Left lung (tissue), 14 donors: ENCODE measurements at places on chromosomes 1 and 21.
A peak's percentile ranks its signal among the peaks of the same experiment; 100 is the strongest.

GRCh38 chr21:37072274-37072987 is 440 bp downstream of the PIGP start:
- no peak for DNase-seq

GRCh38 chr1:87682565-87682964 is 353.9 kb downstream of the LMO4 start:
- DNase-seq: no peak

- DNase-seq: no peak
Observed at GRCh38 chr21:38354746-38355145, 98.0 kb downstream of the KCNJ15 start.

- DNase-seq: no peak
Observed at GRCh38 chr1:31888291-31888690, 49.9 kb downstream of the PTP4A2 start.

DNA sequence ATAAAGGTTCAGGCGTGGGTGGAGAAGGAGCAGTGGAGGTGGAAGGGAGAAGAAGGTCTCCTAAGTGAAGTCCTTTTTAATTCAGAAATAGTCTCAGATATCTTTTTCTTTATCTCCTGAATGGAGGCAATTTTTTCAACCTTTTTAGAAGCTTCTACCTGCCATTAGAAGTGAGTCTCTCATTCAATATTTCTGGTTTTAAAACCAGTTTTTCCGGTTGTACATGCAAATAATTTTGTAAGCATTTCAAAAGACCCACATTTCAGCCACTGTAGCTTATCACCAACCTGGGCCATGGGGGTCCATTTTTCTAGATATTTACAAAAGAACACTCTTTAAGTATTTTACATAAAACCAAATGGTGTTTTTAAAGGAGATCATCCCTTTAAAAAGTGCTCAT is 1280.2 kb downstream of the NCAM2 start:
- peak; percentile 11 for DNase-seq

- DNase-seq: no peak
Observed at GRCh38 chr21:14589855-14590563, 43.9 kb upstream of the SAMSN1 start.

- DNase-seq: no peak
Observed at GRCh38 chr1:15207031-15207828, 39.8 kb upstream of the FHAD1 start.

GRCh38 chr1:45822644-45823043 is 19.2 kb downstream of the MAST2 start:
- no peak for DNase-seq

DNA sequence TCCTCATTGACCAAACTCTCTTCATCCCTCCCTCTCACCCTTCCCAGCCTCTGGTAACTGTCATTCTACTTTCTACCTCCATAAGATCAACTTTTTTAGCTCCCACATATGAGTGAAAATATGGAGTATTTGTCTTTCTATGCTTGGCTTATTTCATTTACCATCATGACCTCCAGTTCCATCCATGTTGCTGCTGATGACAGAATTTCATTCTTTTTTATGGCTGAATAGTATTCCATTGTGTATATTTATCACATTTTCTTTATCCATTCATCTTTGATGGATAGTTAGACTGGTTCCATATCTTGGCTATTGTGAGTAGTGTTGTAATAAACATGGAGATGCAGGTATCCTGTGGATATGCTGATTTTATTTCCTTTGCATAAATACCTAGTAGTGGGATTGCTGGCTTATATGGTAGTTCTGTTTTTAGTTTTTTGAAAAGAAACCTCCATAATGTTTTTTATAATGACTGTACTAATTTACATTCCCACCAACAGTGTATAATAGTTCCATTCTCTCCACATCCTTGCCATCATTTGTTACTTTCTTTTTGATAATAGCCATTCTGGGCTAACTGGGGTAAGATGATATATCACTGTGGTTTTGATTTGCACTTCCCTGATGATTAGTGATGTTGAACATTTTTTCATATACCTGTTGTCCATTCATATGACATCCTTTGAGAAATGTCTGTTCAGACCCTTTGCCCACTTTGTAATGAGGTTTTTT is 35.7 kb downstream of the IARS2 start:
- DNase-seq: no peak

DNA sequence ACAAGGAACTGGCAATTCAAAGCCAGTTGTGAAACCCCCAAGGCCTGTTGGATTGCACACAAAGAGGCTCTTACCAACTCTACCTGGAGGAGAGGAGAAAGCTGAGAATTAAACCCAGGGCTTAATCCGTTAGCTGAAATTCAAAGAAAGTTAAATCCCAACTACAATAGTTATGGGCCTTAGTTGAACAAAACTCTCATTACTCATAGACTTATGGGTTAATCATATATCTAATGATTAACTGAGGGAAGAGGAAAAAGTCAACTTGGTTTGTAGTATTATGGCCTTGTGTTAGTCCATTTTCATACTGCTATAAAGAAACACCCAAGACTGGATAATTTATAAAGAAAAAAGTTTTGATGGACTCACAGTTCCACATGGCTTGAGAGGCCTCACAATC is 838.2 kb upstream of the ADGRL2 start:
- DNase-seq: no peak

DNA sequence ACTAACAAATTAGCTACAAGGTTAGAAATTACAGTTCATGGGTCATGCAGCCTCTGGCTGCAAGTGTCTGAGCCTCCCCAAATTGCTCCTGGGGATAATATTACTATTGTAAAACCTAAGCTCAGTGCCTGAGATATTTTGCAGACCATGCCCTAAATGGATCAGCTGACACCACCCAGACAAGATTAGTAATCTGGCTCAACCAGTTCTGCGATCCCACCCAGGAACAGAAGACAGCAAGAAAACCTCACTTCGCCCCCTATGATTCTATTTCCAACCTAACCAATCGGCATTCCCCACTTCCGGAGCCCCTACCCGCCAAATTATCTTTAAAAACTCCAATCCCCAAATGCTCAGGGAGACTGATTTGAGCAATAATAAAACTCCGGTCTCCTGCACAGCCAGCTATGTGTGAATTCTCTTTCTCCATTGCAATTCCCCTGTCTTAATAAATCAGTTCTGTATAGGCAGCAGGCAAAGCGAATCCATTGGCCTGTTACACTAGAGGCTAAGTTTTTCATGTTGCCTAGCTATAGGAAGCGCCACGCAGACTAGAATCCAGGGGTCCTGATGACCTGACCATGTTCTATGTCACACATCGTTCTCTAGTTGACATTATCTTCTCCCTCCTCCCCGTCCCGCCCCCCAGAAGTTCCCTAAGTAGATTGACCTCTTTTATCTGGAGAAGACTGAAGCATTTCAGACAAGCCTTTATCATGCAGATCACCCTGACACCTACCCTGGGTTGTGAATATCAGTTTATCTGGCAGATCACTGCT is 22.4 kb upstream of the ZFYVE9 start:
- DNase-seq: no peak

DNA sequence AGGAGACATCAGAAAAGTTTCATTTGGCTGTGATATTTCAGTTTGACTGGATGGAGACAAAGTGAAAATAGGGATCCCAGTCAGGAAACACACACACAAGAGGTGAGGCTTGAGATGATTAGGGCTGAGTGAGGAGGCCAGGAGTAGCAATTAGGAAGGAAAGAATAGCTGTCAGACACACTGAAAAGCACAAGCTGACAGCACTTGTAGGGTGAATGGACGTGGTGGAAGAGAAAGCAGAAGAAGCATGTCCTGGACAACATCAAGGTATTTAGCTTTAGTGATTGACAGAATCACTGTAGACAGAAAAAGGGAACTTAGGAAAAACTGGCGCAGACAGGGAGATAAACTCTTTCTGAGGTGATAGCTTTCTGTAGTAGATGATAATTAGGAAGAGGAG is 347.7 kb downstream of the TGFB2 start:
- DNase-seq: no peak

GRCh38 chr1:61640531-61641530 is 84.1 kb downstream of the TM2D1 start:
- no peak for DNase-seq

GRCh38 chr1:160800142-160800541 is 4.2 kb downstream of the LY9 start:
- DNase-seq: no peak

GRCh38 chr1:8251635-8252034 is 66.3 kb upstream of the SLC45A1 start:
- DNase-seq: peak; percentile 74

DNA sequence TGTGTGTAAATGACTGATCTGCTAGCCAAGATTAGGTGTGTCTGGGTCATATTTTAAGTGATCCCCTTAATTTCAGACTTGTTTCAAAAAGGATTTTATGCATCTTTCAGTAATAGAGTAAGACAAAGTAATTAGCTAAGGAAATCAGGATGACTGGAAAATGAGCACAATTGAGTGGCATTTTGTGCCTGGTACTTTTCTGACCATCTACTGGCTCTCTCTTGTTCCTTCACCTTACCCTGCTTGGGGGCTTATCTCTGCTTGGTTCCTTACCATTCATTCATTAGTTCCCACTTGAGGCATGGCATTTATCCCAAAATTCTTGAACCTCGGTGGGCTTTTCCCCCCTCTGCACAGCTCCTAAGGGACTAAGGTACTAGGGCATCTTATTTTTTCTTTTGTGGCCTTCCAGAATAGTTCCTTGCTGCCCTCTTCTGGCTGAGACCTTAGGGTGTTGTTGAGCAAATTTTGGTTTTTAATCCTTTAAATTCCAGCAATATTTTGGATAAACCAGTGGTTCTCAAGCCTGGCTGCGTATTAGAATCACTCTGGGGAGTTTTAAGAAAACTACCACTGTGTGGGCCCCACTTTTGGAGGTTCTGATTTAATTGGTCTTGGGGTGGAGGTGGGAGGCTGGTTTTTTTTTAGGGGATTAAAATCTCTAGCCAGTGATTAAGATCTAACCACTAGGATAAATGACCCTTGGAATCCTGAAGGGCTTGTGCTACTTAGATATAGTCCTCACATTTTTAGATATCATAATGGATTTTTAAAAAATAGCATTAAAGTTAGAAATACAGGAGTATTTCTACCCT is 50.8 kb downstream of the HS2ST1 start:
- DNase-seq: no peak

- no peak for DNase-seq
Observed at GRCh38 chr1:25566730-25567341, 23.4 kb downstream of the LDLRAP1 start.

GRCh38 chr21:37763298-37763697 is 153.0 kb downstream of the KCNJ6 start:
- DNase-seq: no peak

GRCh38 chr1:4699376-4700301 is 45.2 kb downstream of the AJAP1 start:
- no peak for DNase-seq

DNA sequence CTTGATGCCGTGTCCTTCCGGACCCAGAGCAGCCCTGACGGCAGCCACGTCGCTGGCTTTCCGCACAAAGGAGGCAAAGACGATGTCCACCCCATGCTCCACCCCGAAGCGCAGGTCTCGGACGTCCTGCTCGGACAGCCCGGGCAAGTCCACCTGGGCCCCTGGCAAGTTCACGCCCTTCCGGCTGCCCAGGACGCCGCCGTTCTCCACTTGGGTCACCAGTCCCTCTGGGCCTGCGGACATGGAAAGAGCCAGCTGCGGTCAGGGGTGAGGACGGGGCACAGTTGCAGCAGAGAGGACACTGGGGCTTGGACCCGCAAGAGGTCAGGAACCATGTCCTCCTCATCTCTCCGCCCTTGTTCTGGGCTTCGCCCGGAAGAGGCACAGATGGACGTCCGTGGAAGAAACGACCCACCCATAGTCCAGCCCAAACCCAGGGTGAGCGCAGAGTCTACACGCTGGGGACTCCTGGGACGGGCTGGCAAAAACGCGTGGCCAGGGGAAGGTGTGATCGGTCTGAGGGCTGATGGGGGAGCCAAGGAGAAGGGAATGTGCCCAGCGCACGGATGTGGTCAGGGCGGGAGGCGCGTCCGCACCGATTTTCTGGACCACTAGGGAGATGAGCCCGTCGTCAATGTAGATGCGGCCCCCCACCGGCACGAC is 6.6 kb downstream of the PKLR start:
- no peak for DNase-seq

- no peak for DNase-seq
Observed at GRCh38 chr21:41823166-41823565, 56.0 kb downstream of the PRDM15 start.

- DNase-seq: peak; percentile 69
Observed at GRCh38 chr21:25568246-25568645, 39.0 kb downstream of the MRPL39 start.
